ENCODE measurements at places on chromosomes 2 and 18. TPM values are rescaled to one million over a fixed set of nuclear protein-coding genes. Genes with fewer than 3 reads are reported as not detected.

Gene ATP8B1
- not detected for total RNA-seq

Gene KCNG3
- 1.9 TPM for total RNA-seq

Gene CCDC88A
- total RNA-seq: 9.5 TPM

Gene SALL3
- total RNA-seq: not detected

Gene FRZB
- not detected for total RNA-seq

Gene CCDC102B
- total RNA-seq: 2.2 TPM

Gene MYOM1
- total RNA-seq: 2.7 TPM

Gene REG1B
- not detected for total RNA-seq

Gene FAP
- total RNA-seq: not detected

Gene MEP1B
- total RNA-seq: not detected

Gene EIF2AK2
- 30.1 TPM for total RNA-seq

Gene COBLL1
- 0.76 TPM for total RNA-seq

Gene EML6
- total RNA-seq: 0.81 TPM

Gene MC2R
- total RNA-seq: not detected

Gene ACVR1C
- 2.4 TPM for total RNA-seq

Gene STRADB
- 5.8 TPM for total RNA-seq

Gene KRTCAP3
- 4.4 TPM for total RNA-seq

Gene ACOXL
- total RNA-seq: not detected

Gene RAB17
- total RNA-seq: not detected

Gene ZFP36L2
- 1,311 TPM for total RNA-seq

Gene SLC39A6
- 14.4 TPM for total RNA-seq

Gene IL1B
- not detected for total RNA-seq

Gene GPR17
- total RNA-seq: not detected

Gene SKA1
- total RNA-seq: 0.27 TPM

Gene CROCC2
- total RNA-seq: not detected

Gene FOXI3
- total RNA-seq: not detected

Gene TTC39C
- total RNA-seq: 85.7 TPM

Gene MYL12B
- total RNA-seq: 132 TPM

Gene RUFY4
- total RNA-seq: 0.44 TPM

Gene TTC31
- 25.9 TPM for total RNA-seq

Gene SEPTIN10
- total RNA-seq: 1.4 TPM

Gene ZBTB7C
- not detected for total RNA-seq

Gene CHRNG
- total RNA-seq: not detected

Gene CRYBA2
- total RNA-seq: not detected

Gene CCDC178
- total RNA-seq: not detected

Gene CNGA3
- not detected for total RNA-seq

Gene RNF125
- total RNA-seq: 162 TPM

Gene FKBP7
- total RNA-seq: 0.79 TPM

Gene STON1
- total RNA-seq: 1.4 TPM

Gene DOK6
- total RNA-seq: not detected

Gene CARF
- 6.3 TPM for total RNA-seq

Measured in CD8-positive, alpha-beta T cell (primary cell).